WTC11 (cell line): ENCODE measurements at places on chromosomes 3 and 15. TPM values are rescaled to one million over a fixed set of nuclear protein-coding genes. Genes with fewer than 3 reads are reported as not detected.

DNA sequence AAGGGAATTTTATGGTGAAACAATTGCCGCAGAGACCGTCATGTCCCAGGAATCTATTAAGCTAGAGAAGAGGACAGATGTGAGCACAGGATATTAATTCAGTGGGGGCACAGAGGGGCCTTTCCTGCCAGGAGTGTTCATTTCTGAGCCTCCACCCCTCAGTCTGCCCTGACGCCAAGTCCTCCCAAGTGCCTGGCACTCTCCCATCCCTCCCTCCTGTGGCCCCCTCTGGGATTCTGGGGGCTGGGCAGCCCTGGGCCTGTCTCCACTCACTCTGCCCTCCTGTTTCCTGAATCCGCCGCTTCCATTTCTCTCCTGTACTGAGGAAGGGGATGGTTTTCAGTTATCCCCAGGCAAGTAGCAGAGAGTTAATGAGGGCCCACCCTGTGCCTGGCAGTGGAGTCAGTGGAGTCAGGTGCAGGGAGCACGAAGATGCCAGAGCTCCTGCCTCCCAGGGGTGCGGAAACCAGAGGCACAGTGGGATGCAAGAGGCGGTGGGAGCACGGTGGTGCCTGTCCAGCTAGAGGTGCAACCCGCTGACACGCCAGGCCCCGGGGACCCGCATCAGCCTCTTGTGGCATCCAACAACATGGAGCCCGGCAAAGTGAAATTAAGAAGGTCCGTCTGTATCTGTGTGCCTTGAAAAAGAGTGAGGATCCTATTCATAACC is 212.5 kb downstream of the XXYLT1 start:
- no peak for DNase-seq
- no peak overlapping the region for H3K4me3 ChIP-seq
- H3K27ac ChIP-seq = no peak overlapping the region
- no peaks in the 10 kb centered on the region for H3K36me3 ChIP-seq
- H3K4me1 ChIP-seq = peaks cover 15% of the 10 kb centered on the region

ANKRD63 gene
- total RNA-seq = 1.2 to 1.7 TPM (median 1.4 TPM) in 3 replicates

ADCY5 gene
- 23.5 to 28.6 TPM (median 26.8 TPM) in 3 replicates for total RNA-seq

DNA sequence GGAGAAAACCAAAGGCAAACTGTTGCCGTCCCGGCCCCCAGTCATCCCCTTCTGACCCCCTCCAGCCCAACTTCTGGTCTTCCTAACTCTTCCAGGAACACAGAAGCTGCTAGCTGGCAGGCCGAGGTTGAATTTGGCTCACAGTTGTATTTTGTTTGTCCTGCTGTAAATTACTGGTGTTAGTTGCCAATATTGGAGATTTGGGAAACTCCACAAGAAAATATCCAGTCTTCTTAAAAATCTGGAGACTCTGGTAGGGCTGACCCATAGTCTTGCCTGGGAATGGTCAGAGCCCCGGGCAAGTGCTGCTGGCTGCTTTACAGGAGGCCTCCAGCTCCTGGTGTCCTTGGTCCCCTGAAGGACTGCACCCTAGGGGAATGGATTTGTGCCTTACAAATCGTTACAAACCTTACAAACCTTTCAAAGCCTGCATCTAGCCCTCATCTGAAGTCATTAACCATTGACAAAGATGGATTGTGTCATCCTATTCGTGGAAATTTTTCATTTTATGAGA is 112.0 kb upstream of the MCTP2 start:
- no peak overlapping the region for H3K4me3 ChIP-seq
- H3K27ac ChIP-seq = no peak overlapping the region
- DNase-seq = peak; percentile 16

SMCO1 gene
- total RNA-seq = not detected in 3 replicates

PYGO1 gene
- total RNA-seq = 0.46 to 0.55 TPM (median 0.50 TPM) in 3 replicates

DNA sequence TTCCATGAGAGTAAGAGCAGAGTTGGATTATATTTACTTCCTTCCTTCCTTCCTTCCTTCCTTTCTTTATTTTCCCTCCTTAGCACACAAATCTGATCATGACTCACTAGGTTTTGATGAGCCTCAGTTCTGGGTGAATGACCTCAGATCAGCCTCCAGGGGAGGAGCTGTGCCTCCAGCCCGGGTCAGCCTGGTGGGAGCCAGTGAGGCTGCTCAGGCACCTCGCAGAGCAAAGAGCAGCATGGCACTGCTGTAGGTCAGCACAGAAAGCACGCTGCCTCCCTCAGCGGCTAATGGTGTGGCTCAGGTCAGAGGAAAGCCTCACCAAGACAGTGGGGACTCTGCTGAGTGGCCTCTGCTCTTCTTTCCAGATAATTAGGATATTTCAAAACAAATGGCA is 108.5 kb downstream of the SYNPR start:
- H3K4me3 ChIP-seq = no peak overlapping the region
- H3K27ac ChIP-seq = no peak overlapping the region
- DNase-seq = peak; percentile 38
- no peaks in the 10 kb centered on the region; the same call in 1 of the 2 replicates for H3K27me3 ChIP-seq
- H3K36me3 ChIP-seq = no peaks in the 10 kb centered on the region

- H3K4me1 ChIP-seq = peaks cover 28% of the 10 kb centered on the region
- H3K27ac ChIP-seq = no peak overlapping the region
- H3K4me3 ChIP-seq = no peak overlapping the region
- no peaks in the 10 kb centered on the region for H3K27me3 ChIP-seq
- peaks cover 3% of the 10 kb centered on the region; the same call in 1 of the 2 replicates for H3K36me3 ChIP-seq
Measured at GRCh38 chr15:69328739-69329138, 30.0 kb downstream of the PAQR5 start.

GRCh38 chr15:35181538-35181937 is 96.4 kb upstream of the NANOGP8 start:
- H3K27ac ChIP-seq = no peak overlapping the region; the same call in 1 of the 2 replicates
- H3K27me3 ChIP-seq = peaks cover 11% of the 10 kb centered on the region
- H3K36me3 ChIP-seq = peaks cover 4% of the 10 kb centered on the region
- no peak overlapping the region for H3K4me3 ChIP-seq

DNA sequence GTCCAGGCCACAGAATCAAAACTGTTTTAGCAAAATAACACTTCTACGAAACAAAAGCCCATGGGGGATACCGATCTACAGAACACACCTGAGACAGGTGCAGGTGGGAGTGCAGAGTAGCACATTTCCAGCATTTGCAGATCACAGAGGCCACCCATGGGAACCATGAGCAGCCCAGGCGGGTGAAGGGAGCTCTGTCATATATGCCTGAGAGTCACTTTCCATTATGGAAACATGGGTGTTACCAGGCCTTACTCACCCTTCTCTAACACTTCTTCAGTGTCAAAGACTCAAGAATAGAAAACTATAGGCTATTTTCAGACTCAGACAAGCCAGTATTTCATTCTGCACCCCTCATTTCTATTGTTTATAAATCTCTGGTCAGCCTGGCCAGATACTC is 3.5 kb downstream of the PLA1A start:
- no peaks in the 10 kb centered on the region; the same call in none of the 2 replicates for H3K27me3 ChIP-seq
- H3K4me3 ChIP-seq = no peak overlapping the region
- no peaks in the 10 kb centered on the region for H3K36me3 ChIP-seq
- no peak for DNase-seq

DNA sequence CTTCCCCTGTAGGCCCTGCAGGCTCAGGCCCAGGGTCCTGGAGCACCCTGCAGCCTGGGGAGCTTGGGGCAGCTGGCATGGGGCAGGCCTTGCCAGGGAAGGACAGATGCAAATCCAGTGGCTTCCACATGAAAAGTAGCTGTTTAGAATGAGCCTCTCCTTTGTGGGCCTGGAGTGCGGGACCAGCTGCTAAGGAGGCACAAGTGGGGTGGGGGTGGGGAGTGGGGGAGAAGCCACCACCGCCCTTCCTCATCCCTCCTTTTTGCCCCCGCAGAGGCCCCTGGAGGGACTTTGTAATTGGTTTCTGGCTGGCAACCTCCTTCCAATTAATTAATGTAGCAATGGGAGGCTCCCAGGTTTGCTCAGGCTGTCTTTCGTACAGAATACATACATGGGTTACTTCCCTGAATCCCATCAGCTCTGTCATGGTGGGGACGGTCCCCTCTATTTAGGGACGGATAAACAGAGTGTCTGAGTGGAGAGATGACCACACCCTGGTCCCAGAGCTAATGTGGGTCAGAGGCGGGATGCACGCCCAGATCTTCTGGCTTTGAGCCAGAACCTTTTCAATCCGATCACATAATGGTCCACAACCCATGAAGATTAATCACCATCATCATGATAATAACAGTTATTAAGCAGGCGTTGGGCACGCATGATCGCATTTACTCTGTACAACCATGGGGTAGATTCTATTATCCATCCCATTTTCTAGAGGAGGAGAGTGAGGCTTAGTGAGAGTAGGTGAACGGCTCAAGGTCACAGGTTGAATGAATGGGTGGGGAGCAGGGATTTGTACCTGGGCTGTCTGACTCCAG is 6.2 kb downstream of the CORO2B start:
- DNase-seq = no peak
- no peaks in the 10 kb centered on the region for H3K36me3 ChIP-seq
- H3K4me3 ChIP-seq = no peak overlapping the region
- H3K27me3 ChIP-seq = peaks cover 20% of the 10 kb centered on the region

GRCh38 chr3:110062716-110063115 is 725.4 kb upstream of the DPPA4 start:
- H3K4me3 ChIP-seq = no peak overlapping the region
- no peaks in the 10 kb centered on the region for H3K36me3 ChIP-seq
- H3K4me1 ChIP-seq = no peaks in the 10 kb centered on the region
- H3K27me3 ChIP-seq = no peaks in the 10 kb centered on the region
- no peak for DNase-seq
- no peak overlapping the region for H3K27ac ChIP-seq

LRRC31 gene
- not detected in 3 replicates for total RNA-seq

FOXL2 gene
- total RNA-seq = 0.82 to 1.6 TPM (median 1.4 TPM) in 3 replicates

DNA sequence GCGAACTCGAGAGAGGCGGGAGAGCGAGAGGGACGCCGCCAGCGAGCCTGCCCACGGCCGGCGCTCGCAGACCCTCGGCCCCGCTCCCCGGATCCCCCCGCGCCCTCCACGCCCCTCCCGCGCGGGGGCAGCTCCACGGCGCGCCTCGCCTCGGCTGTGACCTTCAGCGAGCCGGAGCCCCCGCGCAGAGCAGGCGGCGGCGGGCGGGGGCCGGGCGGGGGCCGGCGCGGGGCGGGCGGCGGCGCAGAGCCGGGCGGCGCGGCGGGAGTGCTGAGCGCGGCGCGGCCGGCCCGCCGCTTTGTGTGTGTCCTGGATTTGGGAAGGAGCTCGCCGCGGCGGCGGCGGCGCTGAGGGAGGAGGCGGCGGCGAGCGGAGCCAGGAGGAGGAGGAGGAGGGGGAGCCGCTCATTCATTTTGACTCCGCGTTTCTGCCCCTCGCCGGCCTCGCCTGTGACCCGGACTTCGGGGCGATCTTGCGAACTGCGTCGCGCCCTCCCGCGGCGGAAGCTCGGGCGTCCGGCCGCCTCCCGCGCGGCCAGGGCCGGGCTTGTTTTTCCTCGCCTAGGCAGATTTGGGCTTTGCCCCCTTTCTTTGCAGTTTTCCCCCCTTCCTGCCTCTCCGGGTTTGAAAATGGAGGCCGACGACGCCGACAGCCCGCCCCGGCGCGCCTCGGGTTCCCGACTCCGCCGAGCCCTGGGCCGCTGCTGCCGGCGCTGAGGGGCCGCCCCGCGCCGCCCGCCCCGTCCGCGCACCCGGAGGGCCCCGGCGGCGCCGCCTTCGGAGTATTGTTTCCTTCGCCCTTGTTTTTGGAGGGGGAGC is 524 bp downstream of the IGF1R start:
- H3K4me3 ChIP-seq = peak overlapping the region; percentile 78
- no peaks in the 10 kb centered on the region; the same call in 1 of the 2 replicates for H3K27me3 ChIP-seq
- peak overlapping the region; percentile 93; the same call in 1 of the 2 replicates for H3K27ac ChIP-seq

MST1R gene
- total RNA-seq = 5.1 to 6.2 TPM (median 5.6 TPM) in 3 replicates

GRCh38 chr3:144364737-144365136 is 393.1 kb downstream of the DIPK2A start:
- DNase-seq = no peak
- H3K4me1 ChIP-seq = peaks cover 1% of the 10 kb centered on the region; the same call in 1 of the 2 replicates
- peaks cover 35% of the 10 kb centered on the region for H3K36me3 ChIP-seq
- no peaks in the 10 kb centered on the region; the same call in 1 of the 2 replicates for H3K27me3 ChIP-seq
- no peak overlapping the region for H3K27ac ChIP-seq
- H3K4me3 ChIP-seq = no peak overlapping the region

- no peaks in the 10 kb centered on the region for H3K27me3 ChIP-seq
- no peaks in the 10 kb centered on the region for H3K36me3 ChIP-seq
- no peak overlapping the region for H3K27ac ChIP-seq
- H3K4me3 ChIP-seq = no peak overlapping the region
- DNase-seq = no peak
Measured at GRCh38 chr15:38535491-38536200, 29.0 kb downstream of the RASGRP1 start.

- H3K27me3 ChIP-seq = peaks cover under 1% of the 10 kb centered on the region; the same call in 1 of the 2 replicates
- H3K36me3 ChIP-seq = peaks cover 5% of the 10 kb centered on the region
- no peak overlapping the region for H3K27ac ChIP-seq
- no peaks in the 10 kb centered on the region for H3K4me1 ChIP-seq
- DNase-seq = no peak
Measured at GRCh38 chr3:41640076-41640475, 321.8 kb downstream of the ULK4 start.

UROC1 gene
- 0.09 TPM in 1 of 3 replicates, not detected in the others for total RNA-seq

DNA sequence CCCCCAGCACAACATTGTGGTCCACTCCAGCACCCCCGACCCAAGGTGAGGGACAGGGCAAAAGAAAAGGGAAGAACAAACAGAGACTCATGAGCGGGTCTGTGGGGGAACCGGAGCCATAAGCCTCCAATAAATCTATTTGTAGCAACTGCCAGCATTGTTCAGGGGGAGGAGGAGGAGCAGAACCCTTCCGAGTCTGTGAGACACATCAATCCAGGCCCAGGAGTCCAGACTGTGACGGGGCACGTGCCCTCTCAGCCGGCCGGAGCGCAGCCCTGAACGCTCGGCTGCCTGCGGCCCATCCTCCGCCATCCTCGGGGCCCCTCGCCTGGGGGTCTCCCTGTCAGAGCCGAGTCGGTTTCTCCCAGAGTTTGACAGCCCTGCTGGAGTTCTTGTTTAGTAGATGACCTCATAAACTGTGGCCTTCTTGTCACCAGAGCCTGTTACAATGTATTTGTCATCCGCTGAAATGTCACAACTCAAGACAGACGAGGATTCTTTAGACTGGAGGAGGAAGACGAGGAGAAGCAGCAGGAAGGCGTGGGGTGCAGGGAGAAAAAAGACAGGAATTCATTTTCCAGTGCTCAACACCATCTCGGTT is 47.9 kb downstream of the TLE3 start:
- H3K36me3 ChIP-seq = peaks cover 49% of the 10 kb centered on the region
- no peak for DNase-seq
- H3K27me3 ChIP-seq = no peaks in the 10 kb centered on the region
- H3K27ac ChIP-seq = no peak overlapping the region

- H3K27me3 ChIP-seq = no peaks in the 10 kb centered on the region
- H3K27ac ChIP-seq = no peak overlapping the region
- 0 out of 2 replicates have a peak, but pooled peaks cover 2% of the 10 kb centered on the region for H3K4me1 ChIP-seq
Measured at GRCh38 chr3:37544105-37544504, 317.6 kb upstream of the CTDSPL start.

- H3K27me3 ChIP-seq = peaks cover 29% of the 10 kb centered on the region
- peak; percentile 66 for DNase-seq
- H3K36me3 ChIP-seq = no peaks in the 10 kb centered on the region
Measured at GRCh38 chr3:97821287-97821773, 481 bp upstream of the CRYBG3 start.
